Right renal pelvis (tissue), 4 donors: ENCODE measurements at places on chromosomes 6 and 20. TPM values are rescaled to one million over a fixed set of nuclear protein-coding genes. Genes with fewer than 3 reads are reported as not detected.
A peak's percentile ranks its signal among the peaks of the same experiment; 100 is the strongest.

OGFR gene
- 23.8 TPM for polyA plus RNA-seq

ZNF322 gene
- polyA plus RNA-seq: 47.4 TPM

TUBB2B gene
- 141 TPM for polyA plus RNA-seq

DNA sequence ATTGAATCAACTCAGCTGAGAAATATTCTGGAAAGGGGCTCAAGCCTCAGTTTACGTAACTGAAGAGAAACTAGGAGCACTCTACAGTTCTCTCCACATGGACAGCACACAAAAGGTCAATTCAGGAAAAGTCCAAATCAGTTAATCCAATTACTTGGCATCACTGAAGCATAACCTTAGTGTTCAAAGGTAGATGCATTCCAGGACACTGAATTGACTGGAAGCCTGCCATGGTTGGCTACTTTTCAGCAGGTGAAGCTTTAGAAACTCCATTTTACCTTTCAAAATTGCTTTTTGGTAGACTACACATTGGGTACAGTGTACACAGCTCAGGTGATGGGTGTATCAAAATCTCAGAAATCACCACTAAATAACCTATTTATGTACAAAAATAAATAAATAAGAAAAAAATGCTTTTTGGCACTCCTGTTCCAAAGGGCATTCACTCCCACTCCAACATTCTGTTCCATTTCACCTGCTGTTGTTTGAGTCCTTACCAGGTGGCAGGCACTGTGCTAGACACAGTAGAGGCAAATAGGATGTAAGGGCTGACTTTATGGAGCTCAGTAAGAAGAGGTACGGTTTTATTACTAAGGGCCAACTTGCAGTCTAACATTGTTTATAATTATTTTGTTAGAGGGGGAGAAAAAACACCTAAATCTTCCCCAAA is 153.4 kb downstream of the FAXC start:
- DNase-seq: peak; percentile 14

DNA sequence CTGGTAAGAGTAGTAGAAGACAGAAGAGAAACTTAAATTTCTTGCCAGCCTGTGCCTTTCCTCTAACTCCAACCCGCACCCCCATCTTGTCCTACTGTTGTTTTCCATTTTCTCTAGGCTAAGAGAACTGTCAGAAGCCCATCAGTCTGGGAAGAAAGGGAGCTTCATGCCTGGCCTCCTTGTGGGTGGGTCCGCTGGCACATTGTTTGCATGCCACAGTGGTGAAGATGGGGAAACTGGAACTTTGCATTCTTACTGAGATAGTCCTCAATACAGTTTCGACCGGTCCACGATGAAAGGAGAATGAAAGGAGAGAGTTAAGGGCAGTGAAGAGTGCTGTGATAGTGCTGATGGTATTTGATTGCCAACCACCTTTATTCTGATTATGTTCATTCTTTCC is 103.1 kb downstream of the TCP11 start:
- DNase-seq: no peak

- DNase-seq: no peak
These were observed 34.0 kb downstream of the EYA2 start for GRCh38 chr20:46928580-46929132.

DNA sequence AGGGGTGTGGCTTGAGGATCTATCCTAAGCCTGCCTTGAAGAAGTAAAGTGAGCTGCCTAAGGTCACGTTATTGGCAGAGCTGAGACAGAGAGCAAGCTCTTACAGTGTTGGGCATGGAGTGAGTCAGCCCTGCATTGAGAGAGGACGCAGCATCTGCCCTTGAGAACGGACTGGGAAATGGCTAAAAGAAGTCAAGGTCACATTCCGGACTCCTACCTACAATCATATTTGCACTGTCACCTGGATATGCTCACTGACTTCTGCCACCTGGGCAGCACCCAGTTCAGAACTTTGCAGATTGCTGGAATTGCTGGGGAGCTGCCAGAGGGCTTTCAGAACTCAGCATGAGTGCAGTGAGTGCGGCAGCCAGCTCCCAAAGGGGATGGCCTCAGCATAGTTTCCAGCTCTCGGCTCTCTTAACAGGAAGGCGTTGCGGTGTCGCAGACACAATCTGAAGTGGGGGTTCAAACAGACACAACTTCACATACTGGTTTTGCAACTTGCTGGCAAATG is 199.3 kb upstream of the SGK1 start:
- DNase-seq: no peak
